Thoracic aorta endothelial cell (primary cell): ENCODE measurements at places on chromosomes 16 and 17. TPM values are rescaled to one million over a fixed set of nuclear protein-coding genes. Genes with fewer than 3 reads are reported as not detected.

Gene CD300C
- not detected in 2 replicates for total RNA-seq

Gene PTRH2
- total RNA-seq, result 36.6 and 40.4 TPM in 2 replicates

Gene NME2
- 331 and 374 TPM in 2 replicates for total RNA-seq

Gene DNAAF1
- 0.14 TPM in 1 of 2 replicates, not detected in the other for total RNA-seq

Gene PIP4K2B
- 38.8 and 42.4 TPM in 2 replicates for total RNA-seq

Gene CCL23
- total RNA-seq, result 2.4 and 5.9 TPM in 2 replicates

Gene DOK4
- total RNA-seq, result 18.0 and 29.9 TPM in 2 replicates

Gene KRT31
- not detected in 2 replicates for total RNA-seq

Gene SLC52A1
- total RNA-seq, result 0.07 TPM in 1 of 2 replicates, not detected in the other

Gene NXN
- 33.6 and 45.7 TPM in 2 replicates for total RNA-seq

Gene MYL11
- not detected in 2 replicates for total RNA-seq

Gene PMFBP1
- under 0.01 and 0.14 TPM in 2 replicates for total RNA-seq

Gene DNASE1L2
- total RNA-seq, result 0.36 and 0.80 TPM in 2 replicates

Gene LITAFD
- not detected in 2 replicates for total RNA-seq

Gene GOSR2
- total RNA-seq, result 54.1 and 64.5 TPM in 2 replicates

Gene SLC5A10
- total RNA-seq, result not detected in 2 replicates

Gene CCL14
- 30.2 and 51.3 TPM in 2 replicates for total RNA-seq

Gene CSH1
- total RNA-seq, result not detected in 2 replicates

Gene SYNGR3
- total RNA-seq, result 1.3 and 1.6 TPM in 2 replicates

Gene GDPD1
- 4.4 and 7.9 TPM in 2 replicates for total RNA-seq

Gene CCL8
- not detected in 2 replicates for total RNA-seq

Gene SCN4A
- 0.07 and 0.13 TPM in 2 replicates for total RNA-seq

Gene NKD1
- total RNA-seq, result under 0.01 and 0.07 TPM in 2 replicates

Gene VEZF1
- 42.3 and 69.2 TPM in 2 replicates for total RNA-seq

Gene ACE
- 29.1 and 41.6 TPM in 2 replicates for total RNA-seq

Gene PRAC1
- total RNA-seq, result not detected in 2 replicates

Gene ADAD2
- total RNA-seq, result not detected in 2 replicates

Gene SRCIN1
- 0.22 and 0.27 TPM in 2 replicates for total RNA-seq

Gene YPEL2
- total RNA-seq, result 54.6 and 67.2 TPM in 2 replicates

Gene VASN
- total RNA-seq, result 0.13 and 0.22 TPM in 2 replicates

Gene CHMP6
- total RNA-seq, result 28.9 and 30.6 TPM in 2 replicates

Gene ASGR1
- 5.8 and 9.7 TPM in 2 replicates for total RNA-seq

Gene SCNN1B
- total RNA-seq, result not detected in 2 replicates

Gene PDP2
- total RNA-seq, result 10.0 and 15.7 TPM in 2 replicates

Gene C16orf96
- 0.07 TPM in 1 of 2 replicates, not detected in the other for total RNA-seq
